Stimulated activated CD4-positive, alpha-beta T cell treated with anti-CD3 and anti-CD28 coated beads, Interleukin-1b, Interleukin-23, amount 100 ng/mL, for 4 hours (primary cell): ENCODE measurements at places on chromosomes 2 and 18.

- no peak for DNase-seq
These were observed 251.9 kb downstream of the FBXO15 start for GRCh38 chr18:73895701-73896100.

GRCh38 chr2:104521247-104521646, 332.7 kb upstream of the POU3F3 start:
- no peak for DNase-seq

DNA sequence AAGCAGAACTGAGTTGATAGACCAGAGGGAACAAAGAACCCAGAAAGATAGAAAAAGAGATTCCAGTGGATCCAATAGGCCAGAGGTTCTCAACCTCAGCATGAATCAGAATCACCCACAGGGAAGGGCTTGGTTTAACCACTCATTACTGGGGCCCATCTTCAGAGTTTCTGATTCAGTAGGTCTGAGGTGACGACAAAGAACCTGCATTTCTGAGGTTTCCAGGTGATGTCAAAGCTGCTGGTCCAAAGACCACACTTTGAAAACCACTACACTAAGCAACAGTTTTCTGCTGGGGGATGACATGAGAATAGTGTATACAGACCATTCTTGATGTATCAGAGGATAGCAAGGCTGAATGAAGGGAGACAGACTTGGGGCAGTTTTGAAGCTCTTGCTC, 296.9 kb upstream of the STON1 start:
- no peak for DNase-seq

DNA sequence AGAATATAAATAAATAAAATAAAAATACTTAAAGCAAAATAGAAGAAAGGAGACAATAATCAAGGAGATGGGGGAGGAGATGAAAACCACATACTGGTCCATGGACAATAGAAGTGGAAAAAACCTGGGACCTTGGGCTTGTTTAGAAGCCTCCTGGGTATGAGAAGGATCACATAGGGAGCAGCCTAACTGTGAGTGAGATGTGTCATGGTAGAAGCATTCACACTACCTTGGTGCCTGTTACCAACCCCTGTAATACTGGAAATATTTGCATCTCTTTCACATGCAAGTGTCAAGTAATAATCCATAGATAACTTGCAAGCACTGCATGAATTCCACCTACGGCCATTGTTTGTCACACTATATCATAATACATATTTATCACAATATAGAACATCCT, 23.2 kb upstream of the RNF103 start:
- DNase-seq = no peak

GRCh38 chr2:226796840-226797288, 2.8 kb downstream of the IRS1 start:
- DNase-seq = no peak

- DNase-seq = no peak
These were observed 101.9 kb downstream of the CDH20 start for GRCh38 chr18:61435064-61435652.

- DNase-seq = no peak
These were observed 97.9 kb upstream of the NOL4 start for GRCh38 chr18:34322365-34323289.

DNA sequence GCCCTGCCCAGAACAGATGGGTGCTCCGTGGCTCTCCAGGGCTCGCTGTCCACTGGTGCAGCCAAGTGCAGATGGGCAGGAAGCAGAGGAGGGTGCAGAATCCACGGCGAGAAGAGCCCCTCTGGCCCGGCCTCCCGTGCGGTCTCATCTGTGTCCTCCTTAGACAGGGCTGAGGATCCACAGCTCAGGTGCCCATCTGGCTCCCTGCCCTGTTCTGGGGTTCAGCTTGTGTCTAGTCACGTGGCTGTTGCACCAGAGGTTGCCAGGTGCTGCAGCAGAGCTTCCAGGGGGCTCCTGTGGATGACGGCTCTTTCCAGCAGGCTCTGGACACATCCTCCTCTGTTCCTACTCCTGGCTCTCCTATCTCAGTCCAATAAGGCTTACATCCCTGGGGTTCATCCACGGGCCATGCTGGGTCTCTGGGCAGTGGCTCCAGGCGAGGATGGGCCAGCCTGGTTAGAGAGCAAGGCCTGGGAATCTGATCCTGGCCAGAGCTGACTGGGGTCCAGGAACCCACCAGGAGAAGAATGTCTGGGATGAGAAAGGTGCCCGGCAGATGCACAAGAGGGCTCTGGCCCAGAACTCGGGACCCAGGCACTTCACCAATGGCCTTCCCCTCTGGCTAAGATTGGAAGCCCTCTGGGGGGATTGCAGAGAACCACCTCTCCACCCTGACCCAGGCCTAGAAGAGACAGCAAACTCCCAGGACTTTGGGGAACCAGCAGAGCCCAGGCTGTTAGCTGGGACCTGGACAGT, 116.3 kb upstream of the ID2 start:
- no peak for DNase-seq

- DNase-seq = no peak
These were observed 42.2 kb downstream of the LPIN1 start for GRCh38 chr2:11788461-11789124.

GRCh38 chr2:232024457-232024856, 62.9 kb downstream of the DIS3L2 start:
- DNase-seq = no peak

GRCh38 chr2:229914171-229914570, 7.6 kb downstream of the TRIP12 start:
- DNase-seq = no peak

- DNase-seq = no peak
These were observed 15.2 kb downstream of the NABP1 start for GRCh38 chr2:191693166-191693565.

DNA sequence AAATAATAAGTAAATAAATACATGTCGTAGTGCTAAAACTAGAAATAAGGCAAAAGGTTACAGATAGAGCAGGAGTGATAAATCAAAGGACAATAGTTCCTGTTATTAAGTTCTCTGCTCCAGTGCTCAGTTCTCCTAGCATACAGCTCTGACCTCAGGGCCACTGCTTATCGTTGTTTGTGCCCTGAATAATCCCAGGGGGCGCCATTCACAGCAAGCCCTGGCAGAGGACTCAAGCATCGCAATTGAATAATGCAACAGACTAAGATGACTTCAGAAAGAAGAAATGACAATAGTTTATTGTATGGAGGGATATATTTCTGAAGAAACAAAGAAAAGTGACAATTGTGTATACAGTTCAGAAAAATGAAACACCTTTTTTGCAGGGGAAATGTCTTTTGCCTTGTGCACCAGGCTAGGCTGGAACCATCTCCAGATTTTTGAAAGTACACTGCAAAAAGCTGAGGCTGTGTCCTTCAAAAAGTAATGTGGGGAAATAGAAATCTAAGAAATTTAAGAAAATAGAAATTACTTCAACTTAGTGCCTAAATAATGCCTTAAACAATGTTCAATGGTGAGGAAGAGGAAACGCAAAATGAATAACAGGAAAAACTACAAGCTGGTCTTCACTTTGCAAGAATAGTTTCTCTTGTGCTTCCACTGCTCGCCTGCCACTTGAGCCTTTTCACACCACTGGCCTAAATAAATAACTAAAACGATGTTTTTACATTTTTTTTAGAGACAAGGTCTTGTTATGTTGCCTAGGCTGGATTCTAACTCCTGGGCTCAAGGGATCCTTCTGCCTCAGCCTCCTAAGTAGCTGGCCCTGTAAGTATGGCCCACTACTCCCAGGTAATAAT, 19.0 kb upstream of the CCNYL1 start:
- peak; percentile 12 for DNase-seq

GRCh38 chr18:79479761-79480161, 84.0 kb downstream of the NFATC1 start:
- no peak for DNase-seq

DNA sequence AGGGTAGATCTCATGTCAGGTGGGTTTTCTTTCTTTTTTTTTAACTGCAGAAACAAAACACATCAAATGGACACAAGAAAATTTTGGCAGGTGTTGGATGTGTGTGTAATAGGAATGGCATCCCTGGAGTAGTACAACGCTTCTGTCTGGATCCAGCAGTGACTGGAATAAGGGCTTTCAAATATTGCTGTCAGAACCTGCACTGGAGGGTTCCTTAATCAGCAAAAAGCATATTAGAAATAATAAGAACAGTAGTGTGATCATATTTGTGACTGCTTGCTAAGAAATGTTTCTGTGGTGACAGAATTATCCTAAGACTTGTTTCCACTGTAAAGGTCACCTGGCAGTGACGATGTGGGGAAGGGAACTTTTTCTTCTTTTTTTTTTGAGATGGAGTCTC, 30.8 kb downstream of the CREG2 start:
- no peak for DNase-seq

DNA sequence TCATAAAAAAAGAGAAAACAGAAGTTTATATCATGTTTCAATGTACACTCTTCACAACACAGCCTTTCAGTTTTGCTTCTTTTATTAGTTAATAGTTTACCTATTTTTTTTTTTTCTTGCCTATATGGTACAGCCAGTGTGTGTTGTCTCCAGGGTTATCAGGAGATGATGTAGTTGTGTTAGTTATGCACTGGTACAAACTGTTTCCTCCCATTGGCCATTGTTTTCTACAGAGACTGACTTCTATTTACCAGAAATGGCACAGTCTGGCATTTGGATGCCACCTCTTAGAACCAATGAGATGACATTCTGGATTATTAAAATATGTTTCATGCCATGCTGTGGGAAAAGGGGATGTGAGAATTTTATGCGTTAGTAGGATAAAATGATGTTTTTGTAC, 339.4 kb downstream of the PLCL1 start:
- no peak for DNase-seq

GRCh38 chr2:120511536-120511935, 165.6 kb downstream of the INHBB start:
- no peak for DNase-seq

DNA sequence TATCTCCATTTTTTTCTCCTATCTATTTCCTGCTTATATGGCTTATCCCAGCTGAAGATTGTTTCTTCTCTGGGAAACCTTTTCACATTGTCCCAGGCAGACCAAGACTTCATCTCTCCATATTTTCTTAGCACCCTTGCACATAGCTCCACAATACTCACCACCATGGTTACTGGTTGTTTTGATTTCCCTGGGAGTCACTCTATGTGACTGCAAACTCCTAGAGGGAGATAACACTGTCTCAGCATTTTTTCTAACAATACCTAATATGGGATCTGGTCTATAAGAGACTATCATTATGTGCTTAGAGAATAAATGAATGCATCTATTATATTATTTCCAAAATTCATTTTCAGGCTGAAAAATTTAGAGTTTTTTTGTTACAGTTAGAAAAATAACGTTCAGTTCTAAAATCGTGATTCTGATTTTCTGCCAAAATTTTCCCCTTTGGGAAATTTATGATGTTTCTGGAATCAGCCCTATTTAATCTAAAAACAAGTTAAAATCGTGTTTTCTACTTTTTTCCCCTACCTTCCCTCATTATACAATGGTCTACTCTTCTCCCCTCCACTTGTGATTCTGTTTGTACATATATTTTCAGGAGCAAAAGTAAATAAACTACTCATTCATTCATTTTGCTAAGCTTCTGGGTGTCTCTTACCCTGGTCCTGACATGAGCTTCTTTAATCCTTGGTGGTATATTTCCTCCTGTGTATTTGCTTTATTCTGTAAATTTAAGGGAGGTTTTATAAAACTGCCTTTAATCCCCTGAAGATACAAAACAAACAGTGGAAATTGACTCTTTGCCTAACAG, 95.4 kb downstream of the HNMT start:
- no peak for DNase-seq

DNA sequence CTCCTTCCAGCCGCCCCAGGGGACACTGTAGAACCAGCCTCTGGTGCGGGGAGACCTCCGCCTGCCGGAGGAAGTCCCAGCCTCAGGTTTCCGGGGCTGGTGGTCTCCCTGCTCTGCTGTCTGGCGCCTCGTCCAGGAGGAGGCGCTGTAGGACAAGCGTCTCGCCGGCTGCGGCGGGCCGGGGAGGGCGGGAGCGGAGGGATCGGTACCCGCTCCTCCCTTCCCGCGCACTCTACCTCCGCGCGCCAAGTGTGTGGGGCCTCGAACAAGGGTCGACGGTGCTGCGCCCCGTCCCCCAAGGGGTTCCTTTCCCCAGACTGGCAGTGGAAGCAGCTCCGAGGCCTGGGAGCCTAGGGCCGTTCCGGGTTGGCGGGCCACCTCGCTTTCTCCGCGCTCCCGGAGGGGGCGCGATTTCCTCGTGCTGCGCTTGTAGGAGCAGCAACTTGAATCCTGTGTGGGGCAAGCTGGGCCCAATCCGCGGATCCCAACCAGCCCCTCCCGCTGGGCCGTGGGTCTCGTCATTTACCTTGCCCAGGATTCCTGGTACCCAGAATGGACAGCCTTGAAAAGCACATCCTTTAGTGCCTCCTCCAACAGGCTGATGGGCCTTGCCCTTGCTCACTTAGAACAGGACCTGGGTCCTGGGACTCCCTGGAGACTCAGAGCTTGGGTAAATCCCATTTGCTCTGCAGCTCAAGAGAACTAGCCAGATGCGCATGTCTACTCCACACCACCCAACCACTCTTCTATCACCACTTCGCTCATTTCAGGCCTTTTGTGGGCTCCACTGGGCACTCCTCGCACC, 10.6 kb upstream of the HOXD4 start:
- peak; percentile 31 for DNase-seq

DNA sequence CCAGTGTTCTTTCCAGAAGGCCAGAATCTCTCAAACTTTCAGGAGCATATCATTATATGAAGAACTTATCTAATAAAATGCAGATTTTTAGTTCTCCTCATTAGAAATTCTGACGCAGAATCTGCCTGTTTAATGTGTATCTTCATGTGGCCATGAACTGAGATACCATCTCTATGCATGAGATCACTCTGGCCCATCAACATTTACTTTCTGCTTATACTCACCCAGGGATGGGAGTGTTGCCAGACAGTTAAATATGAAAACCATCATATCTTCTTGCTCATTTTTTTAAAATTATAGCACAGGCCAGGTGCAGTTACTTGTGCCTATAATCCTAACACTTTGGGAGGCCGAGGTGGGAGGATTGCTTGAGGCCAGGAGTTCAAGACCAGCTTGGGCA, 60.4 kb downstream of the MAPK4 start:
- no peak for DNase-seq

GRCh38 chr2:128228894-128229293, 89.8 kb downstream of the HS6ST1 start:
- no peak for DNase-seq

DNA sequence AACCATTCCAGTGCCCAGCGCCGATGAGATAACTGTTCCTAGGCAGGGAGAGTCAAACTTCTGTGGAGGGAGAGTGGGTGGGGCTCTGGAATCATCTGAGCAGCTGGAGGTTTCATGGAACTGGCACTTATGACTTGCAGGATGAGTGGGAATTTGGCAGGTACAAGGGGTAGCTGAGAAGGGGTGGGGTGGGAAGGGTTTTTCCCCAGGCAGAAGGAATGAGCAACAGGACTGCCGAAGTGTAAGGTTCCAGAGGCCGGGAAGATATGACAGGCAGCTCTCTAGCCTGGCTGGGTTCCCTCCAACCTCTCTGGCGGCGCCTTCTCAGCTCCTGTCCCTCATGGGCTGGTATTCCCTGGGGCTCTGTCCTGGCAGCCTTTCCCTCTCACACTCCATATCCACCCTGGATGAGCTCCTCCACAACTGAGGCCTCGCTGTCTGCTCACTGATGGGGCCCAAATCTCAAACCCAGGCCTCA, 2.5 kb upstream of the TET3 start:
- no peak for DNase-seq

GRCh38 chr2:223529696-223530095, 72.5 kb downstream of the SCG2 start:
- DNase-seq = no peak
